ENCODE measurements at places on chromosomes 6 and 20.
A peak's percentile ranks its signal among the peaks of the same experiment; 100 is the strongest.

DNA sequence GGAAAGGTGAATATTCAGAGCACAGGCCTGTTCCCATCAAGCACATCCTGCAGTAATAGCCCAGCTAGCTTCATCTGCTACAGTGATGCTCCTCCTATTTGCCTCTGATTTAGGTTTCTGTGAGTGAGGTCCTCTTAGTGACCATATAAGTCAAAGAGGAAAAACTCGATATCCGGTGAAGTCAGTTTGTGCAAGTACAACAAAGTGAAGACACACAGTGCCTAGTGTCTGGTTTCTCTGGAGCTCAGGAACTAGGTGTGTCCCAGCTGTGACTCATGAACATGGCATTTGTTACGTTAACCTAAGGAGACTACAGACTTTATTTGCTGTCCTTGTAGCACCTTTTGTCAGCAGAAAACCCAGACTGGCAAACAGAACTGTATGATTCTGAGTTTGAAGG lies 33.9 kb downstream of the EDN1 start:
- H3K4me1 ChIP-seq = peaks cover 41% of the 10 kb centered on the region
- H3K27ac ChIP-seq = peak overlapping the region; percentile 73
- no peak for DNase-seq

DNA sequence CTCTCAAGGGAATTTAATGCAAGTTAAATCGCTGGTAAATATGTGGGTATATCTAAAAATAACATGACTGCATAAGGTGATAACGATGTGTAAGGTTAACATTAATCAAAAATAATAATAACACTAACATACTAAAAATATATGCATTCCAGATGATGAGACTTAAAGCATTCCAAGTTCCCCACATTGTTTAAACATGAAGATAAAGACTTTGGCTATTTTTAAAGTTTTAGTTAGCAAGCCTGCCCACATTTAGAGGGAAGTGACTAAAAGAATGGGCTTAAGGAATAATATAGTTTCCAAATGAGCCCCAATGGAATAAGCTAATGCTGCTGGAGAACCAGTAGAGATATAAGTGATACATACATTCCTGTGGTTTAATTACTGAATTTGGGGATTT lies 941.3 kb downstream of the TBC1D32 start:
- H3K4me3 ChIP-seq = no peak overlapping the region
- no peaks in the 10 kb centered on the region for H3K36me3 ChIP-seq
- H3K27ac ChIP-seq = no peak overlapping the region
- H3K27me3 ChIP-seq = no peaks in the 10 kb centered on the region
- no peaks in the 10 kb centered on the region for H3K4me1 ChIP-seq

GRCh38 chr6:38027685-38028373 lies 208.3 kb downstream of the ZFAND3 start:
- DNase-seq = peak; percentile 39
- no peak overlapping the region for H3K4me3 ChIP-seq
- peaks cover 9% of the 10 kb centered on the region for H3K4me1 ChIP-seq
- H3K27me3 ChIP-seq = no peaks in the 10 kb centered on the region

DNA sequence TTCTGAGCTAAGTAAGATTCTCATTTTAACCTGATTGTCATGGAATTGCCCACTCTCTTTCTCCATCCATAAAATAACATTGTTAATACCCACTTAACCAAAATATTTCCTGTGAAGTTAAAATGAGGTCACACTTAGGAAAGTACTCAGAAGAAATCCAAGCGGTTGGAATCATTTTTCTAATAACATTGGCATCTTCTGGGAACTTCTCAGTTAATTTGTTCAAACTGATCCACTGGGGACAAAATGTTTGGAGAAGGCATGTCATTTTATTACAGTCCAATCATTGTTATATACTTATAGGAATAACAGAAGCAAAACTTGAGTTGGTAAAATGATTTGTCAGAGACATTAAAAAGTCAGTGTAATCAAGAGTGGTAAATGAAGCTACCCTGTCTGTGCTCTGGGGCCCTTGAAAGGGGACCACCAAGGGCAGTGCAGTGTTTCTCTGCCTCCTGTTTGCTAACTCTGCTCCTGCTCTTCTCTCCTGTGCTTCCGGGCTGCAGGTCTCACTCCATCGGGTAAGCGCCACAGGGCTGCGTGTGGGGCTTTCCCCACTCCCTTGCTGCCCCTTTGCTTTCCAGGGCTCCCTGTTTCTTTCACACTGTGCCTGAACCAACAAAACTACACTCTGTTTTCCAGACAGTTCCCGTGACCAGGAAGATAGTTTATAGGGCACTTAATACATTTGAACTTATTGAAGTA lies 50.1 kb downstream of the HDDC2 start:
- no peaks in the 10 kb centered on the region for H3K27me3 ChIP-seq
- H3K27ac ChIP-seq = no peak overlapping the region
- peaks cover 10% of the 10 kb centered on the region for H3K4me1 ChIP-seq
- no peaks in the 10 kb centered on the region for H3K36me3 ChIP-seq
- DNase-seq = peak; percentile 42
- H3K4me3 ChIP-seq = no peak overlapping the region

GRCh38 chr20:58330687-58331086 lies 21.2 kb downstream of the RAB22A start:
- no peak overlapping the region for H3K27ac ChIP-seq
- no peak for DNase-seq
- H3K27me3 ChIP-seq = no peaks in the 10 kb centered on the region
- H3K4me1 ChIP-seq = peaks cover 7% of the 10 kb centered on the region
- no peak overlapping the region for H3K4me3 ChIP-seq

- DNase-seq = no peak
- no peaks in the 10 kb centered on the region for H3K36me3 ChIP-seq
- H3K4me3 ChIP-seq = no peak overlapping the region
- H3K27me3 ChIP-seq = no peaks in the 10 kb centered on the region
- H3K4me1 ChIP-seq = no peaks in the 10 kb centered on the region
Measured at GRCh38 chr6:47078991-47079390, 36.9 kb upstream of the ADGRF1 start.

DNA sequence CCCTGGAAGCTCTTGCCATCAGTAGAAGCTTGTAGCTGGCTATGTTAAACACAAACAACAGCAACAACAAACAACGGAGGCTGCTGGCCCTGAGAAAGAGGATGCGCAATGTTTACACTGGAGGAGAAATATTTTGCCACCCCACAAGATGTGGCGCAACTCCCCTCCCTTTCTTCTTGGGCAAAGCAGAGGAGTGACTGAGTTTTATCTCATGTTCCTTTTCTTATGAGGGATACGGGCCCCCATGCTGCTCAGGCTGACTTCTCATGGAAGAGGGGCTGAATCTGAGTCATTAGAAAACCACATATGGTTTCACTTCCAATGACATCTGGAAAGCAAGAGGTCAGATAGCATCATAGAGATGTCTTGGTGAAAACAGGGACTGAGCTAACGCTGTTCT lies 75.9 kb upstream of the HDDC2 start:
- H3K27me3 ChIP-seq = no peaks in the 10 kb centered on the region
- no peaks in the 10 kb centered on the region for H3K36me3 ChIP-seq
- no peak for DNase-seq
- H3K27ac ChIP-seq = no peak overlapping the region
- no peaks in the 10 kb centered on the region for H3K4me1 ChIP-seq
- no peak overlapping the region for H3K4me3 ChIP-seq

DNA sequence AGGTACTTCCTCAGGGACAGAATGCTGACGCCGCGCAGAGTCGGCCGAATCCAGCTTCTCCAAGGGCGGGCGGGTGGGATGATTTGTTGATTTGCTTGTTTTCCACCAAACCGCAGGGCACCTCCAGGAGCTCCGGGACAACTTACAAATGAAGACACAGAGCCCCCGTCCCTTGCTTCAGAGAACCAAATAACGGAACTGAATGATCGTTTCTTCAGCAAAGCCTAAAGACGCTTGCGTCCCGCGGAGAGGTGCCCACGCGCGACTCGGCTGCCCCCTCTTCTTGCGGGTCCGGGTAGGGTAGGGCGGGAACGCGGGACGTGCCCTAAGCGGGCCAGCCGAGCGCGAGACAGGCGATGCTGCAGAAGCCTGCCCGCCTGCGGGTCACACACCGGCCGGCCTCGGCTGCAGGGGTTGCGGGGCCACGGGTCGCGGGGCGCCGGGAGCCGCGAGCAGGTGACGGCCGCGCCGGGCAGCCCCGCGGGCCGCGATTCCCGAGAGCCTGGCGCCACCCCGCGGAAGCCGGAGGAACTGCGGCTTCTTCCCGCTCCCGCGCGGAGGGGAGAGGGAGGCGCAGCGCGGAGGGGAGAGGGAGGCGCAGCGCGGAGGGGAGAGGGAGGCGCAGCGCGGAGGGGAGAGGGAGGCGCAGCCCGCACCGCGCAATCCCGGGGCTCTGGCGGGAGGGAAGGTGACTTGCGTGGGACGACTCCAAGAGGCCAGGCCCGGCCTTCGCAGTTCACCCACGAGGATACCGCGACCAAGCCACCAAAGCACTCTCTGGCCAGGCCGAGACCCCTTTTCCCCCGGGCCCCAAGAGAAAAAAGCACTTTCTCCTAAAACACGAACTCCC lies 7.7 kb upstream of the FOXF2 start:
- no peaks in the 10 kb centered on the region for H3K36me3 ChIP-seq
- no peak overlapping the region for H3K27ac ChIP-seq
- peak; percentile 73 for DNase-seq
- peaks cover 46% of the 10 kb centered on the region for H3K4me1 ChIP-seq
- peaks cover 100% of the 10 kb centered on the region for H3K27me3 ChIP-seq

DNA sequence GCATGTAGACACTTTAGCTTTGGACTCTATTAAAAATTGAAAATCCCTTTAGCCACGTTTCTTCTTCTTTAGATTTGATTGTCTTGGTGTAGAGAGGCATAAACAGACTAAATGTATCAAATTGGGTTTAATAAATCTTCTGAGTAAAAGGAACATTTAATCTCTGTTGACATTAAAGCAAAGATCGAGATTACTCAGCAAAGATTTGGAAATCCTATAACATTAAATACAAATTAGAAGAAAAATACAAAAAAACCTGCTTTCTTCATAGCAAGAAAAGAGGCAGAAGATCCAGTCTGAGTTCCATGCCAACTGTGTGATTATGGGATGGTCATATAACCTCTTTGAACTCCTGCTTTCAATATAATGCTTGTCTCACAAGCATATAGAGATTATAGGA lies 172.3 kb downstream of the GJA1 start:
- H3K27me3 ChIP-seq = no peaks in the 10 kb centered on the region
- H3K27ac ChIP-seq = no peak overlapping the region
- H3K4me1 ChIP-seq = peaks cover 4% of the 10 kb centered on the region
- no peak for DNase-seq
- H3K4me3 ChIP-seq = no peak overlapping the region
- no peaks in the 10 kb centered on the region for H3K36me3 ChIP-seq

GRCh38 chr6:11899645-11900044 lies 112.5 kb upstream of the HIVEP1 start:
- peaks cover 4% of the 10 kb centered on the region for H3K4me1 ChIP-seq
- no peak overlapping the region for H3K4me3 ChIP-seq
- no peak for DNase-seq
- no peak overlapping the region for H3K27ac ChIP-seq

- no peak for DNase-seq
- no peak overlapping the region for H3K4me3 ChIP-seq
- no peaks in the 10 kb centered on the region for H3K27me3 ChIP-seq
- H3K4me1 ChIP-seq = peaks cover 4% of the 10 kb centered on the region
- no peaks in the 10 kb centered on the region for H3K36me3 ChIP-seq
Measured at GRCh38 chr6:12232339-12232738, 57.8 kb upstream of the EDN1 start.

GRCh38 chr6:39841923-39842322 lies 49.7 kb downstream of the DAAM2 start:
- H3K27me3 ChIP-seq = no peaks in the 10 kb centered on the region
- no peak for DNase-seq
- H3K36me3 ChIP-seq = no peaks in the 10 kb centered on the region
- no peak overlapping the region for H3K4me3 ChIP-seq
- H3K4me1 ChIP-seq = peaks cover 10% of the 10 kb centered on the region

DNA sequence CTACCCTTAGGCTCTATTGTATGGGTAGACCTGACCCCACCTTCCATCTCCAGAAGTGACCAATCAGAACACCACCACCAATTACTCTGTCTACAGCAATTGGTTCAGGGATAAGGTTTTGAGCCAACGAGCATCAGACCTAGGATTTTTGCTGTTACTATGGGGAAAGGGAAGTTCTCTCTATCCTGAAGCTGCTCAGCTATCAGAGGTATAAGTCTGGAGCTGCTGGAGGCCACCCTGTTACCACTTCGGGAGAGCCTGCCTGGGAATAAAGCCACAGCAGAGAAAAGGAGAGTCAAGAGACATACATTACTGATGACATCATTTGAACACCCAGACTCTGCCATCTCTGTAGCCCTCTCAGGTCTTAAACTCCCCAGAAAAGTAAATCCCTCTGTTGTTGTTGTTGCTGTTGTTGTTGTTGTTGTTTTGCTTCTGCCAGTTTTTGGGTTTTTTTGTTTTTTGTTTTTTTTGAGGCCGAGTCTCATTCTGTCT lies 94.5 kb downstream of the PREX1 start:
- no peaks in the 10 kb centered on the region for H3K4me1 ChIP-seq
- peak; percentile 21 for DNase-seq
- no peak overlapping the region for H3K4me3 ChIP-seq
- no peak overlapping the region for H3K27ac ChIP-seq
- no peaks in the 10 kb centered on the region for H3K36me3 ChIP-seq

DNA sequence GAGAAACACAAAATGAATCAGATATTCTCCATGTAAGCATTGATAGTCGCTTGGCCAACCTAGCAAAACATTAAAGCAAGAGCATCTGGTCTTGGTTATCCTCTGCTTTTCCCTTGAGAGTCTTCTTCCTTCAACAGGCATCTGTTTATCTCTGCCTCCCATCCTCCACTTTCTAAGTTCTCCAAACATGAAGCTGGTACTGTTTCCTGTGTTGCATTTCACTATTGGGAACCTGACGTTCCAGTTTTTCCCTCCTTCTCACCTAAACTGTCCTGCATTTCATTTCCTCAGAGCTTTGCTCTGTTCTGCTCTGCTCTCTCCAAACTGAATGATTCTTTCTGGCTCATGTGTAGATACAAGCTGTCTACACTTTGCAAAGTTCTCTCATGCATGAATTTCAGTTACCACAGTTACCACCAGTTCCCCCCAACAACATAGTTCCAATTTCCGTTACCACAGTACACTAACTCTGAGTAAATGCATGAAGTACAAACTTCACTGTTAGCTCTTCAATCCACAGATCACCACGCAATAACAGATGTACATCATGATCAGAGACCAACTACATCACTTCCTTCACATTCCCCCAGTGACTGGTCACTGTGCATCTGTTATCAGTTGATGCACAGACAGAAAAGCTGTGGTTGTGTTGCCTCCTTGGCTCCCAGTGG lies 86.7 kb upstream of the F13A1 start:
- no peaks in the 10 kb centered on the region for H3K4me1 ChIP-seq
- DNase-seq = no peak
- no peaks in the 10 kb centered on the region for H3K36me3 ChIP-seq

DNA sequence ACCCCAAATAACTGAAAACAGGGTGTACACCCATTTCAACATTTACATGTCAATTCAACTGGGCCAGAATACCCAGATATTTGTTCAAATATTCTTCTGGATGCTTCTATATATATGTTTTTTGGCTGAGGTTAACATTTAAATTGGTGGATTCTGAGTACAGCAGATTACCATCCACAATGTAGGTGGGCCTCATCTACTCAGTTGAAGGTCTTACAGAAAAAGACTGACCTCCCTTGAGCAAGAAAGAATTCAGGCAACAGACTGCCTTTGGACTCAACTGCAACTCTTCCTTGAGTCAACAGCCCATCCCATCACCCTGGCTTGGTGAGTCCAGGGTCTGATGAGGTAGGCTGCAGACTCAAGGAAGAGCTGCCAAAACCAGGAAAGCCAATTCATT lies 84.1 kb downstream of the ATG5 start:
- H3K36me3 ChIP-seq = no peaks in the 10 kb centered on the region
- H3K4me1 ChIP-seq = no peaks in the 10 kb centered on the region
- DNase-seq = no peak
